BE2C (cell line): ENCODE measurements at places on chromosomes 13 and 19.

DNA sequence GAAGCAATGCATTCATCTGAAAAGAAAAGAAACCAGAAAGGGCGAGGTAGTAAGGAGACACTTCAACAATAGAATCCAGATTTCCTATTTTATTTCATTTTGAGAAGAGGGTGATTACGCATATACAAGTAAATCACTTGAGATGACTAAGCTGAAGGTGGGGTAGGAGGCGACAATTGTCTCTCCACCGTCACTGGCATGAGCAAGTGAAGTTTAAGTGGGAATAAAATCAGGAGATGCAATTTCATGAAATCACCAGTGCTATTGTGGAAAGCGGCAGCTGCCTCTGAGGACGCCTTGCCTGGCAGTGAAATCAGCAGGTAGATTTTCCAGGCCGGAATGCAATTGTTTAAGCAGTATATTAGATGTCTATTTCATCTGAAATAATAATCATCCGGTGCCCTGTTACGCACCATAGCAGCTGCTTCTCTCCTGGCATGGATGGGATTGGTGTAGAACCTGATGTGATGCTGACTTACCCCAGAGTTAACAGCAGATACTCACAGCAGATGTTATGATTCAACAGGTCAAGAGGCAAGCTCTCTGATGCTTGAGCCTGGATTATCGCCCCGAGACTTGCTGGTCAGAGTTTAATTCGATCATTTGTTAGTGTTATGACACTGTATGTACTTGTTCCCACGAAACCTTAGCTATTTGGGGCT, 64.3 kb downstream of the RASL11A start:
- no peak for DNase-seq

- no peak for DNase-seq
These were observed 716.4 kb downstream of the PCDH9 start for GRCh38 chr13:66513728-66514127.

- no peak for DNase-seq
These were observed 248.7 kb downstream of the EFNB2 start for GRCh38 chr13:106286811-106287210.

- DNase-seq, result no peak
These were observed 208.1 kb downstream of the RBM26 start for GRCh38 chr13:79197933-79198332.

GRCh38 chr13:98141509-98142379, 1.1 kb upstream of the FARP1 start:
- DNase-seq, result peak; percentile 18

DNA sequence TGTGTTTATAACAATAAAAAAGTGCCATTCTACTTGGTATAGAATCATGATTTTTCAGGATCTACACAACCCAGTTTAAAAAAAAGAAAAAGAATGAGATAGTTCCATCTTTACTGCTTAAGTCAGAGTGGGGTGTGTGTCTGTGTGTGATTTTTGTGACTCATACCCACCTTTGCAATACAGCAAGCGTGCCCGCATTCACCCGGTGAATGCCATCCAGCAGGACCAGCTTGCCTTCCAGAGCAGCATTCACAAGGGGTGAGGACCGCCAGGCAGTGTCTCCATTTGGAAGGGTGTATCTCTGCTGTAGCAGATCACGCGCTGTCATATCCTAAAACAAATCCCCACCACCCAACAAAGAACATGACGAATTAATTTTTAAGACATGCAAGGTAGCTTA, 127.7 kb downstream of the VWA8 start:
- DNase-seq, result no peak

GRCh38 chr13:97583907-97584497, 150.0 kb downstream of the RAP2A start:
- no peak for DNase-seq

GRCh38 chr19:53007606-53008005, 6.1 kb upstream of the ERVV-1 start:
- DNase-seq, result peak; percentile 25

- no peak for DNase-seq
These were observed 1.3 kb upstream of the SHANK1 start for GRCh38 chr19:50720921-50721381.

DNA sequence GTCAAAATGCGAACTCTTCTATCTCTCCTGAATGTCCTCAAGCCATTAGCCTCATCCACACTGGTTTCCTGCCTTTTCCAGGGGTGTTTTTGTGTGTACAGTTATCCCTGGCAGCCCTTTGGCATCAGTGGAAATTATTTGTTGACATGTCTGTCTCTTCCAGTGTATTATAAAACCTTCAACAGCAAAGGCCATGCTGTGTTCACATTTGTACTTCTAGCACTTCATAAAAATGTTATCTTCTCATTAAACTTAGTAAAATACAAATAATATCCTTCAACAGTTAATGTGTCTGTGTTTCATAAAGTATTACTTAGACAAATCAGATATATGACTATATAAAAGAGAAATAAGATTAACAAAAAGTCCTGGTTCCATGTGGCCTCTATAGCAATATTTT, 359.5 kb upstream of the ARGLU1 start:
- DNase-seq, result no peak

GRCh38 chr19:7674010-7675005, 2.6 kb upstream of the MCEMP1 start:
- peak; percentile 74 for DNase-seq

GRCh38 chr13:51959773-51960172, 51.5 kb downstream of the ATP7B start:
- no peak for DNase-seq

- no peak for DNase-seq
These were observed 2.5 kb upstream of the TMEM59L start for GRCh38 chr19:18610245-18610555.

DNA sequence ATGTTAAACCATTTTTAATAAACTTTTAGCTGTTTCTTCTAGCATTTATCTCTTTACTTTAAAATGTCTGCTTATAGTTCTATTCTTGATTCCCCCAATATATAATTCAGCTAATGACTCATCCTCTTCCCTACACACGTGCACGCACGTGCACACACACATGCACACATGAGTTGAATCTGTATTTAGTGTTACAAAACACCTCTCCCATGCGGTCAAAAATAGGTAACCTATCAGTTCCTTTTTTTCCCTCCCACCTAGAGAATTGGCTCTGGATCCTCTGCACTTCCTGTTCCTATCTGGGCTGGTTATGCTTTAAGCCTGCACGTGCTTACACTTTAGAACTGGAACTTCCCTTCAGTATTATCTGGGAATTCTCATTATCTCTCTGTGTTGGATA, 144.1 kb downstream of the PAN3 start:
- DNase-seq, result no peak

DNA sequence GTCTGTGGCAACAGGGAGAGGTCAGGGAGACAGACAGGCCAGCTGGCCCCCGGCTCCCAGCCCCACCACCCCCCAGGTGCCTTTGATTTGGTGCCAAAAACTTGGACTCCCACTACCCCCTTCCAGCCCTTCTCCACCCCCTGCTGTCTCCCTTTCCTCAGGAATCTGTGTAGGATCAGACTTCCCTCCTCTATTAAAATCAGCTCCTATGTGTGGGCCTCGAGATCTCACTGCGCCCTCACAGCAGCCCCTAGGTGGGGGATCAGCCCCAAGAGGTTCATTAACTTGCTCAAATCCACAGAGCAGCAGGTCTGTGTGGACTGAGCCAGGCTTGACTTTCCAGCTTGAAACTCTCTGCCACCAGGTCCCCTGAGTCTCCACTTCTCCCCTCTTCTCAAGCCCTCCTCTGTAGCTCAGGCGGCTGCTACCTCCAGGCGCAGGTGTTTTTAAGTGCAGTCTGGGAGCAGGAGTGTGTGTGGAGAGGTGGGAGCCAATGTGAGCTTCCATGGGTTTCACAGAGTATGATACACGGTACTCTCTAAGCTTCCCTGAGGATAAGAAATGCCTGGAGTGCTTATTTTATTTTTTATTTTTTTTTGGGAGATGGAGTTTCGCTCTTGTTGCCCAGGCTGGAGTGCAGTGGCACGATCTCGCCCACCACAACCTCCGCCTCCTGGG, 1.7 kb downstream of the GAPDHS start:
- DNase-seq, result no peak

DNA sequence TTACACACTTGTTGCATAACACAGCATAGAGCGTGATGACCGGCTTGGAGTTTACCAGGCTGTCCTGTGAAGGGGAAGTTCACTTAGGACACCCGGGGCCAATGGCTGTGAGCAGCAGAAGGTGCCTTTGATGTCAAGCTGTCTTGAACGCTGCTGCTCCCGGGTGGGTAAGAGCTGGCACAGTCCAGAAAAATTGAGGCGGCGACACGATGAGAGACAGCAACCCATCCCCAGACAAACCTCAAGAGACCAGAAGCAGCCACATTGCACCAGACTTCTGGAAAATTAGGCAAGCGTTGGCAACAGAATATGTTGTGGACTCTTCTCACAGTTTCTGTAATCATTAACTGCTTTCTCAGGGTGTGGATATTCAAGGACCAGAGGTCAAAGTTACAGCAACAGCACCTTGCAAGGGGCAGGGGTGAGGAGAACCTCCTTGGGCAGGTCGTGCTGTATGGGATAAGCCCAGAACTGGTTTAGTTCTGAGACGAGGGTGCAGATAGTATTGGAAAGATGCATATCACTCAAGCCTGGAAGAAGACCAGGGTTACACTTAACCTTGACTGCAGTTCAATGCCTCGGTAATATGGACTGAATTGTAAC, 10.1 kb downstream of the NFILZ start:
- no peak for DNase-seq

DNA sequence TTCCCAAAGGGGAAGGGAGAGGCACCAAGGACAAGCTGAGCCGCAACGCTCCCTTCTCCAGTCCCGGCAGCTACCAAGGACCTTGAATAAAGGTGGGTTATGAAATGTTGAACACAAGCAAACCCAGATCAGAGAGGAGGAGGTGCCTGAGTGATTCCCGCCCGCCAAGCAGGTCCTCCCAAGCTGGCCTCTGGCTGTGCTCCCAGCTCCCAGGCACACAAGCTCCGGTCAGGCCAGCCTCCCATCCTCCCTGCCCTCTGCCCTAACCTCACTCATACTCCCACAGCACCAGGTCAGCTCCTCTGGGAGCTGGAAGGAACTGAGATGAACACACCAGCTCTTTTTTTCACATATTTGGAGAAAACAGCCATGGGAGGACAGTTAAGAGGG, 3.7 kb downstream of the NAPA start:
- DNase-seq, result no peak

GRCh38 chr19:10292206-10292788, 2.5 kb downstream of the ICAM5 start:
- peak; percentile 85 for DNase-seq

GRCh38 chr13:76538004-76538403, 348.2 kb downstream of the KCTD12 start:
- no peak for DNase-seq

- no peak for DNase-seq
These were observed 39.7 kb upstream of the TFDP1 start for GRCh38 chr13:113544896-113545295.

DNA sequence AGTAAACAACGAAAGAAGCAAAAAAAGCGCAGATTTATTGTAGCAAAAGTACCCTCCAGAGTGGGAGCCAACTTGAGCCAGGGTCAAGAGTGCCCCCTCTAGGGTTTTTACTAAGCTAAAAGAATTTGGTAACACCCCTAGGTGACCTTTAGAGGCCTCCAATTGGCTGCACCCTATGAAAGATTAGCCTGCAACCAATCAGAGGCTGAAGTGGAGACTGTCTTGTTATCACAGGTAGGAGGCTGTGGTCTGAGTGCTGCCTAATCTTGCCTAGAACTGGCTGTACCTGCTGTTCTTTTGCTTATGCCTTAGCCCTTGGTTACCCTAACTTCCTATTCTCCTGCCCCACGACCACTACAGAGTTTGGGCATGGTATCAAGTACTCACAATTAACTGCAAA, 38.3 kb downstream of the ANKRD10 start:
- DNase-seq, result no peak

DNA sequence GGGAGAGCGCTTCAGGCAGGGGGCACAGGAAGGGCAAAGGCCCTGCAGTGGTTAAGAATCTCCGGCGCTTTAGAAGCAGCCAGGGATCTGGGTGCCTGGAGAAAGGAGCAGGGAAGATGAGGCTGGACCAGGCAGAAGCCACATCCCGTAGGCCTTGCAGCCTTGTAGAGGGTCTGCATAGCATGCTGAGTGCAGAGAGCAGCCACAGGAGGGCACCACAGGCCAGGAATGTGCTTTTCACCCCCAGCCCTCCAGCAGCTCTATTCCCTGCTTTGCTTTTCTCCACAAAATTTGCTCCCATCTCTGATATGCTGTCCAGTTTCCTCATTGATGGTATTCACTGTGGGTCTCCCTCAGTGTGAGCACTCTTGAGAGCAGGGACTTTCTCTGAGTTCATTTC, 5.7 kb downstream of the WDR62 start:
- DNase-seq, result peak; percentile 71

DNA sequence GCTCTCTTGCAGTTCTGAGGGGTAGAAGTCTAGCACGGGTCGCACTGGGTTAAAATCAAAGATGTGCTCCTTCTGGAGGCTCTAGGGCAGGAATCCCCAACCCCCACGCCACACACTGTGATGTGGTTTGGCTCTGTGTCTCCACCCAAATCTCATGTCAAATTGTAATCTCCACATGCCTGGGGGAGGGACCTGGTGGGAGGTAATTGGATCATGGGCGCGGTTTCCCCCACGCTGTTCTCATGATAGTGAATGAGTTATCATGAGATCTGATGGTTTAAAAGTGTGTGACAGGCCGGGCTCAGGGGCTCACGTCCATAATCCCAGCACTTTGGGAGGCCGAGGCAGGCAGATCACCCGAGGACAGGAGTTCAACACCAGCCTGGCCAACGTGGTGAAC, 26.6 kb upstream of the CALM3 start:
- peak; percentile 22 for DNase-seq

- no peak for DNase-seq
These were observed 1581.5 kb upstream of the PCDH20 start for GRCh38 chr13:62997038-62997599.

- no peak for DNase-seq
These were observed 19.4 kb downstream of the LAIR2 start for GRCh38 chr19:54521860-54522513.

GRCh38 chr19:53906211-53907192, 2.6 kb upstream of the CACNG7 start:
- DNase-seq, result peak; percentile 59

GRCh38 chr19:33402421-33403220, 29.1 kb downstream of the CEBPG start:
- DNase-seq, result peak; percentile 22

DNA sequence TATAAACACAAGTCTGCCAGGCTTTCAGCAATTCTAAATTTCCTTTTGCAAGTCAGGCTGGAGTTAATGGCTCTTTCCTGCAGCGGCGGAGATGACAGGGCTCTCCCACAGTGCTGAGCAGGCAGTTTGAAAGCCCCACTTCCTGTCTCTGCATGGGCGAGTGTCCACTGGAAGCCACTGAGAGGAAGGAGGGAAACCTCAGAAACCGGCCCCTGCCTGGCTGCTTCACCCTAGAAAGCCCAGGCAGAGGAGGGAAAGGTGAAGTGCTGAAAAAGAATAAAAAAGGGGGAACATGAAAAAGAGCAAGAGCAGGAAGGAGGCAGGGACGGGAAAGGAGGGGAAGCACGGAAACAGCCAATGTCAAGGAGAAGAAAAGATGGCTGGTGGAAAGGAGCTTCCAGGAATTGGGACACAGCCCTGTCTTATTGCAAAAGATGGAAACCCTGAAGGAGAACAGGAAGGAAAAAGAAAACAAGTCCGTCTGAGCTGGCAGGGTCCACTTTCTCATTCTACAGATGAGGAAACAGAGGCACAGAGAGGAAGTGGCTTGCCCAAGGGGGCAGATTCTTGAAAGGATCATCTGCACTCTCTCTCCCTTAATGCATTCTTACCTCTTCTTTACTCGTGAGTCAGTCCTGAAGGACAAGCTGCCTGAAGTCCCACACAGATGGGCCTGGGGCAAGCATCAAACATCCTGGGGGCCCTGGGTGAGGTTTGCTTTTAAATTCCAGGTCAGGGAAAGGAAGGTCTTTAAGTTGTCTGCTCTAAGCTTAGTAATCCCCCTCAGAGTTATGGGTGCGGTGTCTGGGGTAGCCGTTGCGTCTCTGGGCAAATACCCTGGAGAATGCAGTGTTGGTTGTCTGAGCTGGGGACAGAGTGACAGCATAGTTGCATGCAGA, 38.8 kb upstream of the ALOX5AP start:
- DNase-seq, result no peak
